ENCODE measurements at places on chromosomes 13 and 19.

GRCh38 chr13:99374994-99375737 is 68.0 kb upstream of the GPR183 start:
- peak; percentile 31 for DNase-seq

DNA sequence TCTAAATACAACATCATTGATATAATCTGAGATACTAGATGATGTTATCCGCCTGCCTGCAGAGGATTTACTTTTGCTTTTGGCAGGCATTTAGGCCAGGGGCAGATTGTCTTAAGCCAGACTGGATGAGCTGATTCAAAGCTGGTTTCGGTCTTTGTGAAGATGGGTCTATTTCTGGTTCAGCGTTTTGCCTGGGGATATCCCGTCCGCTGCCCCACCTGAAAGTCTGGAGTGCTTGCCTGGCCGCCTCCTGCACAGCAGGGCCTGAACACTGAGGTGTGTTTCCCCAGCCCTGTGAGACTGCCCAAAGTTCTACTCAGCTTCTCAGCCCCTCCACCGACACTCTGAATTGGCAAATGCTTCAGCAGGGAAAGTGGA is 149.7 kb downstream of the KATNAL1 start:
- no peak for DNase-seq

DNA sequence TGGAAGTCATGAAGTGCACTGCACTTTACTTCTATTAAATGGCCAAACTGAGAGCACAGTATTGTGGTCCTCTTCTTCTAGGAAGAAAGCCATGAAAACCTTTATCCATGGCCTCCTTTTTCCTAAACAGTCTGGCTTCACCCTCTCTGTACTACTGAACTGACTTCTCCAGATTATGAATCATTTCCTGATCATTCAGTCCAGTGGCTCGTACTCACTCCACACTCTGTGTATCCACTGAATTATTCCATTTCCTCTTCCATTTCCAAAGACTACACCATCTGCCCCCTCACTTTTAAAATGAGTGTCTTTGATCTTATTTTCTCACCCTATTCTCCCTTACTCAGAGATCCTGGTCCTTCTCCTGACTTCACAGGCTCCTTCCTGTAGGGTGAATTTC is 29.7 kb upstream of the FREM2 start:
- no peak for DNase-seq

DNA sequence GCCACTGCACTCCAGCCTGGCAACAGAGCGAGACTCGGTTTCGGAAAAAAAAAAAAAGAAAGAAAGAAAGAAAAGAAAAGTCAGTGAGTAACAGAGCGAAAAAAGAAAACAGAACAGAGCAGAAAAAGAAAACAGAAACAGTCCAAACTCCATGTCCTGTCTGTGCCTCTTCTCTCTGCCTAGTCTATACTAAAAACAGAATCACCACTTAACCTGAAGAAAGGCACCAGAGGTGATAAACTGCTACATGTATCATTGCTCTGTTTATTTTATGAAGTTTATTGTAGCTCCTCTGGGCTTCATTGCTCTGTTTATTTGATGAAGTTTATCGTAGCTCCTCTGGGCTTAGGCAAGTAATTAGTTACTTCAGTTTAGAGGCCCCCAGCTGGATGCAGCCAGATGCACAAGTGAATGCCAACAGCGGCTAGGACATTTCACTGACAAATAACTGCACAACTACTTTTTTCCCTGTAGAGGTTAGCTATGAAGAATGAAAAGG is 39.2 kb downstream of the TBC1D4 start:
- DNase-seq, result no peak

- DNase-seq, result no peak
Observed at GRCh38 chr13:40159736-40160135, 504.3 kb downstream of the COG6 start.

- DNase-seq, result no peak
Observed at GRCh38 chr13:24097064-24097463, 63.5 kb upstream of the SPATA13 start.

DNA sequence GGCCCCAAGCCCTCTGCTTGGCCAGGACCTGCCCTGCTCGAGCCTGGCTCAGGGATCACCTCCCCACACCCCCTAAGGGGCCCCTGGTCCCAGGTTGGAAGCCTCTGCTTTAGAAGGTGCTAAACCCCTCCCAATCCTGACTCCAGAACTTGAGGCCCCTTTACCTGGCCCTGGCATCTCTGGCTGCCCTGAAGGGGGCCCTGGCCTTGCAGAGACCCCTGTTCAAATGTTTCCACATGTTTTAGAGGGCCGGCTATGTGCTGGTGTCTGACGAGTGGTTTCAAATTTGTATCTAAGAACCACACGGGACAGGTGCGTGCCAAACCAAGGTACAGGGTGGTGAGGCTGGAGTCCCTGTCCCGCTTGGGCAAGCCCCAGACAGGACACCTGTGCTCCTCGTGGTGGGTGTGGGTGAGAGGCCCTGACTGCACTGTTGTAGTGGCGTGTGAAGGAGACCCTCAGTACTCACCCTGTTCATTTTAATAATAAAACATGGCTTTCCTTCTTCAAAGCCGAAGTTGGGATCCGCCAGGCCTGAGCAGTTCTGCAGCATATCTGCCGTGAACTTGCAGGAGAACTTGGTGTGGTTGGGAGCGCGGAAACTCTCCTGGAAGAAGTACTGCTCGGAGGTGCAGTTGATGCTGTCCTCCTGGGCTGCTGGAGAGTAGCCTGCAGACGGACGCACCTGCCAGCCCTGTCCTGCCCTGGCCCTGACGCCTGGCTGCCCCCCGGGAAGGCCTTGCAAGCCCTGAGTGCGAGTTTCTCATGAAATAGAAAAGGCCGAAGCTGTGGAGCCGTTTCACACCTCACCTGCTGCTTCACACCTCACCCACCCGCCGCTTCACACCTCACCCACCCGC is 5.4 kb downstream of the ATP4B start:
- DNase-seq, result no peak

DNA sequence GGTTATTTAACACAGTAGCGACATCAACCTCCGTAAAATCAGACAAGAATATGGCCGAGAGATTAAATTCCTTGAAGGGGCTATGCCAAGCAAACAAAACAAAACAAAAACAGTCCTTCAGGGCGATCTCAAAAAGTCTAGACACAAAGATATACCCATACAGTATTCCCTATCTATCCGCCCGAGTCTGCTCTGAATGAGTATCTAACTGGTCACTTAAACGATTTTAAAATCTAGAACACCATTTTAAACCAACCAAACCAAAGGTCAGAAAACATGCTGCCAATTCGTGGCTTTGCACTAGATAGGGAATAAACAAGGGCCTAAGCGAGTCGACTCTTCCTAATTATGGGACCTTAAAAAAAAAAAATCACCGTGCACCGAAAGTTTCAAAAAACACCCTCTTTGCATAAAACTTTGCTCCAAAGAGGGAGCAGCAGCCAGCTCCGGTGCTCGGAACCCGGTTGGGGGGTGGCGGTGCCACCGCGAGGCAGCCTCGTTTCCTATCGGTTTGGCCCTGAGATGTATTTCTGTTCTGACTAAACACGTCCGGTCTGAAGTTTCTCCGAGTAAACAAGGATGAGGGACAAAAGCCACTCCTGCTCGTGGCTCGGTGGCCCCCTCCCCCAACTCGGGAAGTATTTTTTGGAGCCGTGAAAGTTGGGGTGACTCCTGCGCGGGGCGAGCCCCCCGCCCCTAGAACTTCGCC is 1.8 kb downstream of the HMGB1 start:
- DNase-seq, result peak; percentile 12

GRCh38 chr13:25687471-25688225 is 315.9 kb downstream of the ATP8A2 start:
- DNase-seq, result no peak

- DNase-seq, result no peak
Observed at GRCh38 chr19:51108805-51109146, 567 bp upstream of the CTU1 start.

DNA sequence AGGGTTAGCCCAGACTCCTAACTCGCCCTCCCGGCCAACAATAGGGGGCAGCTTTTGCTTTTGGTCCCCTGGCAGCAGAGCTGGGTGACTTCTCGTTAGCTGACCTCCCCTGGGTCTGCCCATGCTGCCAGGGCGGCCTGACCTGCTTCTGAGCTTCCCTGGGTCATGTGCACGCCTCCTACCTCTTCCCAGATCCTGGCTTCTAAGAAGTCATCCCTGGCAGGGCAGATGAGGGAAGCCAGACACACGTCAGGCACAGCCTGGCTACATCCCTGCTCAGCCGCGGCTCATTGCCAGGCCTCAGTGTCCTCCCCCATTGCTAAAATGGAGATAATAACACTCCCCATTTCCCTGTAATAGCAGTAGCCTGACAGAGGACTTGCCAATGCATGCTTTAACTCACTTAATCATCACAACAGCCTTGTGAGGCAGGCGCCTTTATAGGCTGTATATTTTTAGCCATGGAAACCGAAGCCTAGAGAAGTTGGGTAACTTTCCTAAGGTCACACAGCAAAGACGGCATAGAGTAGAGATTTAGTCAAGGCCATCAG is 2.1 kb downstream of the KCNK6 start:
- no peak for DNase-seq

DNA sequence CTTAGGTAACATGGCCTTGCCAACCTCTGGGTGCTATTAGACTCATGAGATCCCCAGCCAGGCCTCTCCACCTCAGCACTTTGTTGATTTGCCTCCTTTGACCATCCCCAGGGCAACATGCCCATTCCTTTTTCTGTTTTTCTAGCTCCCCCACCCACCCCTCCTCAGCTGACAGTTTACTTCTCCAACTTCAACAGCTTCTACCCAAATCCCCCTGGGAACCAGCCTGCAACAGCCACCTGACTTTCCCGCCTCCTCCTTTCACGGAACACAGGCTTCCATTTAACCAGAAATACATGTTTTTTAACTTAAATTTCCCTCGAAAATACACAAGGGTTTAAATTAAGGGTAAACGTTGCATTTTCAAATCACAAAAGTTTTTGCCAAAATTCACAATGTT is 117.3 kb downstream of the DLEU7 start:
- no peak for DNase-seq

GRCh38 chr19:9917321-9917720 is 19.0 kb downstream of the OLFM2 start:
- DNase-seq, result no peak

DNA sequence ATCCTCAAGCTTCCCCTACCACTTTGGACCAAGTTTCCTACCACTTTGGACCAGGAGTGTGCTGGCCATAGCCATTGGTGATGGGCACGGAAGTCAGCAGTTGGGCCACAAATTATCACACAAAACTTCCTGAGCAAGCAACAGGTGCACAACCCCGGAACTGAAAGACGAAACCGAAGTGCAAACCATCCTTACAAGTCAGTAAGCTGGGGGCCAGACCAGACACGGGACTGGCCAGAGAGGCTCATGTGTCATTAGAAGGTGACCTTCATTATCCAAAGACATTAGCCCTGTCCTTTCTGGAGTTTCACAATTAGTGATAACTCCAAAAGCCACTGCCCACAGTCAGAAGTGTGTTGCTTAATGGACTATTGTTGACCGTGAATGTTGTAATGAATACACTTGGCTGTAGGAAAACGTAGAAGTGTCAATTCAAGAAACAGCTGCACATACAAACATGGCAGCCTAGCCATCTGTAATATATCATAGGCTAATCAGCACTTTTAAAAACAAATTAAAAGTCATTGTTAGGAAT is 244.1 kb upstream of the IRS2 start:
- DNase-seq, result no peak

GRCh38 chr13:27293873-27294515 is 23.4 kb downstream of the RASL11A start:
- DNase-seq, result no peak

DNA sequence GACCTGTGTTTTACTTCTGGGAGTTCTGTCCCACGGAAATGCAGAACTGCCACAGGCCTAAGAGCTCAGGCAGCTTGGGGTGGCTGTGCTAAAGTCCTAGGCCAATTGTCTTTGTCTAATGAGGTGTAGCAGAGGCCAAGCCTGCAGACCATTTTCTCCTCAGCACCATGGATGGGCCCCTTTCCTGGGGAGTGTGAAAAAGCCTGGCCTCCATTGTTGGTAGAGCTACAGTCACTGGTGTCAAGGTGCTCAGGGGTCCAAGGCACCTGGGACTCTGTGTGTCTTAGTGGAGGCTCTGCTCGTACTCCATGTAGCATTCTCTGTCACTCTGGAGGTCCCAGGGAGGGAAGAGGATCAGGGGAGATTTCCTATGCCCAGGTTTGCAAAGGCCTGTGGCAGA is 329.6 kb downstream of the SLITRK5 start:
- DNase-seq, result no peak

DNA sequence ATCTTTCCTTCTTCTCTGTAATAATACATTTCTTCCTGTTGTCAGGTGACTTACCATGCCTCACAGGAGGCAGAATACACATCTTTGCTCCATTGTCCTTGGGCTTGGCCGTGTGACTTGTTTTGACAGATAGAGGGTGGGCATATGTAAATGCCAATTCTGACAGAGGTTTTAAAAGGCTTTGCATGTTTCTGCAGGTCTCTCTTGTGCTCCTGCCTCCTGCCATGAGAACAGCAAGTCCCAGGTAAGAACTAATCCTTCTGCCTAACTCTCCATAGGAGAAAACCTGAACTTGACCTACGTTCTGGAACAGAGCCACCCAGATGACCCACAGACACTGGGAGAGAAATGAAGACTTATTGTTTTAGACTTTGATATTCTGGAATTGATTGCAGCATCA is 88.7 kb upstream of the TNFSF11 start:
- no peak for DNase-seq

- no peak for DNase-seq
Observed at GRCh38 chr13:24709186-24709913, 29.1 kb downstream of the ATP12A start.

DNA sequence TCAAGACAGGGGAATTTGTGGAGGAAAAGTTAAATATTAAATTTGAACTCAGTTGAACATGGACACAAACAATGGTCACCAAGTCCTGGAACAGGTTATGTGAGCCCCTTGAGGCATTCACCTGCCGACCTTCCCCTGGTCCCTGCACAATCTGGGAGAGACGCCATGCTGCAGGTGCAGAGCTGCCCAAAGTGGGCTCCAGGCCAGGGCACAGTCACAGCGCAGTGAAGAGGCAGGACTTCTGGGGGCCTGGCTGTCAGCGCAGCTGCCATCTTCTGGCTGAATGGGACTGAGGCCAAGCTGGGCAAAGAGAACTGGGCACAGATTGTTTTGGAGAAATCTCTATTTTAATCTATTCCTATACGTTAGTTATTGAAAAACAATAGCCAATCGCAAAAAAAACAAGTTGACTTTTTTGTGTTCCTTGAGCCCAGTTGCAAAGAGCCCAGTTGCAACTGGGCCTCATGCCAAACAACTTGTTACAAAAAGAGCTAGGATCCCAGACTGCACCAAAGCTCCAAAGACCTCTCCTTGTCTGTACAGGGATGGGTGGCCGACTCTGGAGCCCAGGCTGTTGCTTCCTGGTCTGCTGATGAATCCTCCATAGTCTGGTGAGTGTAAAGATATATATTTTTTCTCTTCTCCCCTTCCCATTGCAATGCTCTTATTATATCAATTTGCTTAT is 1.2 kb upstream of the ZNF626 start:
- no peak for DNase-seq

- no peak for DNase-seq
Observed at GRCh38 chr13:33087790-33088189, 71.6 kb downstream of the KL start.

GRCh38 chr19:13002166-13002898 is 7.1 kb downstream of the NFIX start:
- no peak for DNase-seq
